ENCODE measurements at places on chromosomes 16 and 17.

DNA sequence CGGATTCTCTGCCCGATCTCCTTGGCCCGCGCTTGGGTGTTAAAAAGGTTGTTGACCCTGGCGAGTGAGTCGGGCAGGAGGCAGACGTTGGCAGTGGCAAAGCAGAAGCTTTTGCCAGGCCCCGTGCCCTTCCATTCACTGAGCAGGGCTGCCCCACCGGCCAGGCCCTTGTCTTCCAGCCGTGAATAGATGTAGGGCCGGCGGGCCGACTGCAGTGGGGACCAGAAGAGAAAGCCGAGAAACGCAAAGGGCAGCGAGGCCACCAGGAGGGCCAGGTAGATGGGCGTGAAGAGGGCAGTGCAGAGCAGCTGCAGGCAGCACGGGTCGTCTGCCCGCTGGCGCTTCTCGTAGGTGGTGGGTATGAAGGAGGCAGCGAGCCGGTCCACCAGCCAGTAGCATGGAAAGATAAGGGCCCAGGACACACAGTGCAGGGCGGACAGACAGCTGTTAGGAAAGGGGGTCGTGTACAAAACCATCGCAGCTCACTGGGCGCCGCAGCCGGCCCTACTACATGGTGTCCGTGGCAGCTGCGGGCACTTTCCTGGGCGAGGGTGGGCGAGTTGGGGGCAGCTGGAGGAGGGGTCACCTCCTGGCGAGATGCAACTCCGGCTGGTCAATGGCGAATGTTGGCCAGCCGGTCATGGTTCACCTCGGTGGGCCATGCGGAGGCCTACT lies 61.0 kb downstream of the PRMT7 start:
- no peak for DNase-seq

- no peak for DNase-seq
Measured at GRCh38 chr16:81313701-81314602, 810 bp upstream of the GAN start.

DNA sequence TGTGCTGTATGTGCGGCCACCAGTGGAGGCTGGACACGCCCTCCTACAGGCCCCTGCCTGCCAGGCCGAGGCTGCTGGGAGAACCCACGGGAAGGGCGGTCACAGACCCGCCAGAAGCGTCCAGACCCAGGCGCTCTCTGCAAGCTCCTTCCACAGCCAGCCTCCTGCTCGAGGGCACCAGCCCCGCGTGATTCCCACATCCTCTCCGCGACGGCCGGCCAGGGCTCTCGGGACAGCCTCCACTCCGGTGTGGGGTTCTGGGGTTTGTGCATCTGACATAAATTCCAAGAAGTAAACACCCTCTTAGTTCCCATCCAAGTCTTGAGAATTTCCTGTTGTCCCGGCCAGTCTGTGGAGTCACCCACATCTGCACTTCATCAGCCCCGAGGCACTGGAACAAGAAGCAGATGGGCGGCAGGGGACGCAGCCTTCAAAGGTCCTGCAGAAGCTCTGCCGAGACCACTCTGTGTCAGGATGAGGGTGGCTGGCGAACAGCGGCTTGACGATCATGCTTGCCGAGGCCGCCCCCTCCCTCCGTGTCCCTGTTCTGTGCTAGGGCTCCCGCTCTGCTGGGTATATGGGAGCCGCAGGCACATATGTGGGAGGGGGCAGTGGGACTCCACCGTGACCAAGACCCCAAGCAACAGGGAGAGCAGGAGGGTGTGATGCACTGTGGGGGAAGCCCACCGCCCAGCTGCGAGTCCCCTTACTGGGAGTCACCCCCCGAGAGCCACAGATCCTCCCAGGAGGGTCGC lies 2.4 kb upstream of the TMEM204 start:
- no peak for DNase-seq

GRCh38 chr17:47983492-47984223 lies 12.7 kb downstream of the CDK5RAP3 start:
- DNase-seq: no peak

DNA sequence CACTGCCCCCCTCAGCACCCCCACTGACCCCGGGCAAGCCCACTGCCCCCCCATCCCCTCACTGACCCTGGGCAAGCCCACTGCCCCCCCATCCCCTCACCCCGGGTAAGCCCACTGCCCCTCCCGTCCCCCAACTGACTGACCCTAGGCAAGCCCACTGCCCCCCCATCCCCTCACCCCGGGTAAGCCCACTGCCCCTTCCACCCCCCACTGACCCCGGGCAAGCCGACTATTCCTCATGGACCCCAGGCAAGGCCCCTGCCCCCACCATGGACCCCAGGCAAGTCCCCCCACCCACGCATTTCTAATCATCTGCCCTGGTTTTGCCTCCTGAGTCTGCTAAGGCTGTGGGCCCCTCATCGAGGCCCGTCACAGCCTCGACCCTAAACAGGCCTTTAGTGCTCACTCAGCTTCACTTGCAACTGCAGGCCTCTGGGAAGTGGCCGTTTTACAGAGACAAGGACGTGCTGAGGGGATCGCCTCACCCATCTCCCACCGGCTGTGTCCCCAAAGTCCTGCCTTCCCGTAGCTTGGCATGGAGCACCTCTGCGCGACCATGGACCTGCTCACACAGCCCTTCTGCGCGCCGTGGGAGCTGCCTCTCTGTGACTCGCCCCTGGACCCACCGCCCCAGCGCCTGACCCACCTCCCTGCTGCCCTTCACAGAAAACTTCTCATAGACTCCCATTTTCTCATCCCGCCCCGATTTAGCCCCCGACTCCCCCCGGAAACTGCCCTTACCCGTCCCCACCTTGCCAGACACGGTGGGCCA lies 3.6 kb downstream of the VPS9D1 start:
- DNase-seq: no peak

- DNase-seq: no peak
Measured at GRCh38 chr17:2024572-2025219, 438 bp downstream of the RTN4RL1 start.

DNA sequence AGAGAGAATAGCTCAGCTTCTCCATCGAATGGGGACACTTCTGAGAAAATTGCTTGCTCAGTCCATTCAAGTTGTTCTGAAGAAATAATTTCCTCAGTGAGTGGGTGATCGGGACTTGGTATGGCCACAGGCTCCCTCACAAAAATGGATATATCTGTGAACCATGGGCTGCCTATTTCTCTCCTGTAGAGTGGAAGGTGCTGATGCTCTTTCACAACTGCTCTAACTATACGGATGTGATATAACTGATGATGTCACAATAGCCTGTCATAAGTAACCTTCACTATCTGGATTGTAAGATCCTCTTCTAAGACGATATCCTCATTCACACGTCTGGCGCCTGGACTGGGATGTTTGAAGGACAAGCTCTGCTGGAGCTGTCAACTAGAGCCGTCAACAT lies 4.7 kb upstream of the CCL18 start:
- DNase-seq: no peak

- no peak for DNase-seq
Measured at GRCh38 chr17:70078549-70078948, 3.5 kb downstream of the KCNJ16 start.

- DNase-seq: no peak
Measured at GRCh38 chr17:27544350-27545131, 86.4 kb upstream of the LGALS9 start.

DNA sequence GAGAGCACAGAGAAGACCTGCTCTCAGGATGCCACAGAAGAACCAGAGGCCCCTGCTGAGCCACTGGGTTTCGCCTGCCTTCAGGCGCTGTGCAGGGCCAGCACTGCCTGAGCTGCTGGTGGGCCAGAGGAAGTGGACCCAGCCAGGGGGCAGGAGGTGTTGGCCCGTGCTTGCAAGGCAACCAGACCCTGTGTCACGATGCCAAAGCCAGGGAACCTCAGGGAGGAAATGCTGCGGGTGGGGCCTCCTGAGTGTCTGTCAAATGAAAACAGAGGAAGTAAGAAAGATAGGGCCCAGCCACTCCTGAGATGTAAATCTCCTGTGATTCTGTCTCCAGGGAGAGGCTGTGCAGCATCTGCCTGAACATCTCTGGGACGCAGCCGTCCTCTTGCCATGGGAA lies 58.1 kb upstream of the ADORA2B start:
- no peak for DNase-seq
